ENCODE measurements at places on chromosomes 3 and 15.

- DNase-seq, result no peak
These were observed 160.0 kb downstream of the SQOR start for GRCh38 chr15:45794712-45795439.

GRCh38 chr3:184334470-184335158 is 2.8 kb upstream of the FAM131A start:
- DNase-seq, result peak; percentile 39

DNA sequence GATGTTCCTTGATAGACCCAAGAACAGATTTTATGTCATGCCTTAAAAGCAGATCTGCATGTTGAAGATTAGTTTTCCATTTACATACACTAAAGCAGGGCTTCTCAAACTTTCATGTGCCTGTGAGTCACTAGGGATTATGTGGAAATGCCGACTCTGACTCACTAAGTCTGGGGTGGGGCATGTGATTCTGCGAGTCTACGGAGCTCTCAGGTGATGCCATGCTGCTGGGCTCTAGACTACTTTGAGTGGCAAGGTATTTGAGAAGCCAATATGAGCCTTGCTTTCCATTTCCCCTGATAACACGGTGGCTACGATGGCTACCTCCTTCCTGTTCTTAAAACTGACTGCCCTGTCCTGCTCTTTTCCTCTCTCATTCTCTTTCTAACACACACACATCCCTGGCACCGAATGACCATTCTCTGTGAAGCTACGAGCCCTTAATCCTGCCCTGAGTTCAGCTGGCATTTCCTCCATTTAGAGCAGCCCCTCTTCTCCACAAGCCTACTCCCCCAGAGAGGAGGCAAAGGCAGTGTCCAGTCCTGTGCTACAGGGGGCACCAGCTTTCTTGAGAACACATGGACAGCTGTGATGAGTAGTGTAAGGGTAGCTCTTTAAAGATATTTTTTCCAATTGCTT is 39.7 kb upstream of the PYGO1 start:
- no peak for DNase-seq

DNA sequence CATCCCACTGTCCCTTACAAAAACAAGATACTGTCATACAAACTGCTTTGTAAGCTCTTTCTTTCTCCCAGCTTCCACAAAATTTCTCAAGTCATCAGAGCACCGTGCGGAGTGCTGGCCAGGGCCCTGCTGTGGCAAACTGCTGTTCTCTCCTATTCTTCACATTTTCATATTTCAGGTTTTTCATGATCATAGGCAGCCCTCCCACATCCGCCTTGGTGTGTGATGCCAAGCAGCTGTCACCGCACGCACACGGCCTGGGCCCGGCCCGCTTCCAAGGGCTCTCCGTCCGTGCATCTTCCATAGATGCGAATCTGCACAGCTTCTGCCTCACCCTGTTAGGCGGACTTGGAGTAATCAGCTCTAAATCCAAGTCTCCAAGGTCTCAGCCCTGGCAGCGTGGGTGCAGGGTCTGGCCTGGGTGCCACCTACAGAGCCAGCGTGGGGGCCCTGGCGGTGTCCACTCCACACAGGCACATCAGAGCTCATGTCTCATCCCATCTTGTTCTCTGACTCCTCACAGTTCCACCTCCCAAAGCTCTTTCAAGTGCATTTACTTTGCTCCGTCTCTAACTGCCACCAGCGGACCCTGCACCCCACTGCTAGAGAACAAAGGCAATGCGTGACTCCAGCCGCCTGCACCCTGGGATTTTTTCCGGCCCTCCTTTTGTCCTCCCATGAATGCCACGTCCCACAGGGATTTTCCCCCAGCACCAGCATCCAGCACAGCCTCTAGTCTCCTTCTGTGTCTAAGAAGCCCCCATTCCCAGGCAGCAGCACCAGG is 27.2 kb downstream of the CYFIP1 start:
- no peak for DNase-seq

- DNase-seq, result no peak
These were observed 30.1 kb downstream of the PPARG start for GRCh38 chr3:12318758-12319621.

DNA sequence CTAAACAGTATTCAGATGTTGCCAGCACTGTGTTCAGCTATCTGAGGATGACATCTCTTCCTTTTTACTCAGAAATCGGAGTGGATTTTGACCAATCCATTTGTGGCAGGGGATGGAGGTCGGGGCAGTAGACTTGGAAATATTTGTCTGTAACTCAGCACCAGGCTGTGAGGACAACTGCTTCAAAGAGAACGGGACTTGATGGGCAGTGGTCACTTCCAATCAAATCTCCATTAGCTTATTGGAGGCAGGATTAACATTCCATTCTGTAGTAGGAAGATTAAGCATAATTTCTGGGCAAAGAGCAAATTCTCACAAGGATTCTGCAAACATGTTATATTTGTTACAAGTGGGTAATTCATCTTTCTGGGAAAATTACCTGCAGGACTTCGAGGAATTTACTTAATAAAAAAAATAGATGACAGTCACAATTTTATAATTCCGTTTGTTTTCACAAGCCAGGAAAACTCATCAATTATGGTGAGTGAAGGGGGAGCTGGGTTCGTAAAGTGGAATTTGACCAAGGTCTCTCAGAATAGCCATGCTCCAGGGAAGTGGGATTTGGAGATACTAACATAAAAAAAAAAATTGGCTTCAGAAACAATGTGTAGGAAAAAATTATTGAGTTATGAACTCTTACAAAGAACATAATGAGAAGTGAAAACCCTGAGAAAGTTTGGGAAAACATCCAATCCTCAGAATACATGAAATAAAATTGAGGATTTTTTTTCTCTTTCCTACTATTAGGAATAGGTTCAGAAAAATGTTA is 18.1 kb downstream of the CRABP1 start:
- DNase-seq, result no peak
